ENCODE measurements at places on chromosomes 7 and 10.

- DNase-seq, result no peak
Measured at GRCh38 chr10:43230101-43230908, 36.6 kb downstream of the RASGEF1A start.

DNA sequence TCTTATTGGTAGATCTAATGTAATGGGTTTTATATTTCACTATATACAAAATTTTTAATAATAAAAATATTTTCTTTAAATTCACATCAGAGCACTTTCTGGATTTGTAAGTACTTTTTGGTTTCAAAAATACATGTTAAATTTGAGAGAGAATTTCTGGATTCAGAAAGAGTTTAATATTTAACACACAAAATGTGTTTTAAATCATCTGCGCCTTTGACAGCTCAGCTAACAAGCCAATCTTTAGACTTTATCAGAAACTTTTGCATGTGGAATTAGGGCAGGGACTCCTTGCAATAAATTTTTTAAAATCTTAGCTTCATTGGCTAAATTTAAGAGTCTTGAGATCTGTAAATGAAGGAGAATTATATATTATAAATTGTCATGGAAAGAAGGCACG lies 32.7 kb upstream of the RHOBTB1 start:
- DNase-seq, result no peak

GRCh38 chr7:111532625-111533024 lies 29.7 kb downstream of the IMMP2L start:
- no peak for DNase-seq

DNA sequence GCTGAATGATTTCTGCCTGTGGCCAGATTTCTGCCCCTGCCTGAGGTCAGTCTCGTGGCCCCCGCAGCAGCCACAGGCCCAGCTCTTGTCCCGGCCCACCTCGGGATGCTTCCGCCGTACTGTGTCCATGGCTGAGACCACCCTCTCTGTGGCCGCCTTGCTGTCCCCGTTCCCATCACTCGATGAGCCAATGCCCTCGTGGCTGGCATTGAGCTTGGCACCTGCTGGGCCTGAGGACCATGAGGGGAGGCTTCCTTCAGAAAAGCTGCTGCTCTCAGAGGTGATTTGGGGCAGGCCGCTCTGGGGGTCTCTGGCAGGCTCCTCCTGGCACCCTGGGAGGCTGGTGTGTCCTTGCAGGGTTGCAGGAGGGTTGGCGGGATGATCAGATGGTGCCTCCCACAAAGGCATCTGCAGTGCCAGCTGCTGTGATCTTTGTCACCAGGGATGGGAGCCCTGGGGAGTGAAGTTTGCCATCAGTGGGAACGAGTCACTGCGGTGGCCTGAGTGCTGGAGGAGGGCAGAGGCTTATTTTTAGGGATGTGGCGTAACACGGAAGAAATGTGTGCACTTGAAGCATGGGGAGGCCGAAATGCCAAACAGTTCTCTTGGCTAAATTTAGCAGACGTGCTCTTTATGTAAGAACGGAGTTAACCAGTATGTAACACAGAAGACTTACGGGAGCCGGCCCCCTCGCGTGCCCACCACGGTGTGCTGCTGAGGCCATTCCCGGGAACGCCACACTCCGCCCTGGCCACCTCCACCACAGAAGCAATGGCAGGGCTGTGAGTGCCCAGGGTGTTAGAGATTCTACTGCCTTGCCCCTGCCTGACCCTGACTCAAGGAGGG lies 47.7 kb downstream of the VIPR2 start:
- DNase-seq, result no peak

GRCh38 chr10:49309691-49310411 lies 10.9 kb downstream of the C10orf71 start:
- no peak for DNase-seq

DNA sequence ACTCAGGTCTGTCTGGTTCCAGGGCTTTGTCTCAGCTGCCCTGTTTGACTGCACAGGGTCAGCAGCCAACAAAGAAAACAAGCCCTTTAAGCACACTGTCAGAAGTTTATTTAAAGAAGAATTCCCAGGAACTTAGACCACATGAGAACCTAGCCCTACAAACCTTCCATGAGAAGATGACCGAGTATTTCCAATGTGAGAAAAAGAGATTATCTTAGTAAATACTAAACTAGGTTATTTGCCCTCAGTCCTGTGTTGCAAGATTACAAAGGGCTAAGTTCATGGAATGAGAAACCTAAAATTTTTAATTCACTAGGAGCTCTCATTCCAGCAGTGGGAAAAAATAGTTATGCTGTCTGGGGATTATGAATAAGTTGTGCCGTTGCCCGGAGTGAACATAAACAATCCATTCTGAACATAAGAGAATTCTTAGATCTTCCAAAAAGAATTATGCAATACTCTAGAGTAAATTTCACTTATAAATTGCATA lies 46.7 kb downstream of the NOC3L start:
- no peak for DNase-seq

DNA sequence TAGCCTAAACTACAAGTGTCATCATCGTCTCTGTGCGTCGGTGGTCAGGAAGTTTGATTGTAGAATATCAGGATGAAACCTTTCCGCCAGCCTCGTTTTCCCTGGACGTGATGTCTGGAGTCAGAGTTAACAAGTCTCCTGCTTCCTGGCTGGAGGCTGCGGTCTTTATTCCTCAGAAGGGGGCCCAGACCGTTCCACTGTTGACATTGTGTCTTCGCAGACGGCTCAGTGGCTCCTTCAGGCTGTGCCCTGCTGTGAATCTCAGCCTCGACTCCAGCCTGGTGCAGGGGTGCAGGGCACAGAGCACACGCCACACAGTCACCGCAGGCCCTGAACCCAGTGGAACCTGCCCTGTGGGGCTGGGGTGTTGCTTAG lies 37.2 kb upstream of the INSIG1 start:
- no peak for DNase-seq

DNA sequence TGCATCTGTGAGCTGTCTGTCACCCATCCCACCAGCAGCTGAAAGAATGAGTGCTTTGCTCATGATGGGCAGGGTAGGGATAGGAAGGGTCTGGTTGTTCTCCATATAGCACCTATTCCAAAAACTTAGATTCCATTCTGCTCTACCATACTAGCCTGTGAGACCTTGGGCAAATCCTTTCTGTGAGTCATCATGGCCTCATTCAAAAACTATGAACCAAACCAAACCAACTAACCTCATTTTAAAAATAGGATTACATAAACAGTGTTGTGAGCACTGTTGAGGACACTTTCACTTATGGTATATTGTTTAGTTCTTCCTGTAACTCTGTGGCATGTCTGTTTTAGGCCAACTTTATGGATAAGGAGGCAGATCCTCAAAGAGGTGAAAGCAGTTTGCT lies 30.9 kb upstream of the STEAP4 start:
- DNase-seq, result no peak

GRCh38 chr7:101218236-101219125 lies 516 bp downstream of the ZNHIT1 start:
- no peak for DNase-seq

GRCh38 chr10:72063703-72064391 lies 24.5 kb downstream of the SPOCK2 start:
- no peak for DNase-seq

DNA sequence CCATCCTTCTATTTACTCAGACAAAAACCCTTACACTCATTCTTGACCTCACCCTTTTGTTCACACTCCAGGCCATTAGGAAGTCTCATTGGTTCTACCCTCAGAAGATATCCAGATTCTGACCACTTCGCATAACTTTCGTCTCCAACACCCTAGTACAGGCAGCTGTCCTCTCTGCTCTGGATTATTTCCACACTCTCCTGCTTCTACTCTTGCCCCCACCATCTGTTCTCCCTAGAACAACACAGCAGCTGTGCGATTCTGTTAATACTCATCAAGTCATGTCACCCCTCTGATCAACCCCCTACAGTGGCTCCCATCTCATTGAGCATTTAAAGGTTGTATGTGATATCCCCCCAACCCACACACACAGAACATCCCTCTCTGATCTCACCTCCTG lies 15.5 kb upstream of the TRIL start:
- no peak for DNase-seq

DNA sequence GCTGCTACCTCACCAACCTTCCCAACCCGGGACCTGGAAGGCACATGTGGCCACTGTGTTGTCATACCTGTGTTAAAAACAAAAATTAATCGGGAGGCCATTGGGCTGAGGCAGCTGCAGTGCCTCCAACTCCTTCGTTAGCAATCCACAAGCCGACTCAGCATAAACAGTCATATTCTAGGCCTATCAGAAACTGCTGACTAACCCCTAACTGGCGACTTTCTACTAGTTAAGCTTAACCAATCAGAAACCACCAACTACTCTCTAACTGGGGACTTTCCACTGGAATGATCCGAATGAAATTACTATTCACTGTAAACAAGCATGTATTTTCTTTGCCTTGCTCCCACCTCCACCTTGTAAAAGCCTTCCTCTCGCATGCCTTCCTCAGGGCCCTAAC lies 14.1 kb upstream of the TMEM72 start:
- DNase-seq, result no peak

- DNase-seq, result no peak
Measured at GRCh38 chr10:111137587-111137986, 60.8 kb downstream of the ADRA2A start.

DNA sequence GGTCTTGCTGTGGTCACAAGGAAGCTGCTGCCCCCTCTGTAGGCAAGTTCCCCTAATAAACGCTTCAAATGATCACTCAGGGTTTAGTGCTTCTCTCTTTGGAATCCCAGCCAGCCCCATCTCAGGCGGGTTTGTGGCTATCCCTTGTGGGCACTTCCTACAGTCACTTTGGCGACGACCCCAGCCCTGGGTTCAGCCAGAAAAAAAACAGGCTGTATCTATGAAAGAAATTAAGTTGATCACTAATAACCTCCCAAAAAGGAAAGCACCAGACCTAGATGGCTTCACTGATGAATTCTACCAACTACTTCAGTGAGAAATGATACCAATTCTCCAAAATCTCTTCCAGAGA lies 208.2 kb downstream of the MAD1L1 start:
- DNase-seq, result no peak

GRCh38 chr10:10209167-10209566 lies 808.5 kb upstream of the CELF2 start:
- no peak for DNase-seq

DNA sequence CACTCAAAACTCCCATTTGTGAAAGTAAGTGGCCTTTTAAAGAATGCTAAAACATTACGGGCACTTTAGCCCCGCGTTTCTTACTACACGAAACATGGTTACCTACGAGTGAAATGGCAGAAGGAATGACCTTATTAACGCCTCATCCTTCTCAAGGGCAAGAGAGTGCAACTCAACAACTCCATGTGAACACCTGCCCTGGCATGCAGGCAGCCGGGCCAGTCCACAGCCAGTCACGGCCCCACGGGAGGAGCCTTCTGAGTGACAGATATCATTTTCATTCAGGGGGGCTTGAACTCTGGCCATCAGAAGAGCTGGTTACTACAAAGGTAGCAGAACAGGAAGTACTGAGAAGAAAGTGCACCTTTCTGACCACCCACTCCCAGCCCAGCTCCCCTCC lies 236.1 kb downstream of the PTPRN2 start:
- no peak for DNase-seq

DNA sequence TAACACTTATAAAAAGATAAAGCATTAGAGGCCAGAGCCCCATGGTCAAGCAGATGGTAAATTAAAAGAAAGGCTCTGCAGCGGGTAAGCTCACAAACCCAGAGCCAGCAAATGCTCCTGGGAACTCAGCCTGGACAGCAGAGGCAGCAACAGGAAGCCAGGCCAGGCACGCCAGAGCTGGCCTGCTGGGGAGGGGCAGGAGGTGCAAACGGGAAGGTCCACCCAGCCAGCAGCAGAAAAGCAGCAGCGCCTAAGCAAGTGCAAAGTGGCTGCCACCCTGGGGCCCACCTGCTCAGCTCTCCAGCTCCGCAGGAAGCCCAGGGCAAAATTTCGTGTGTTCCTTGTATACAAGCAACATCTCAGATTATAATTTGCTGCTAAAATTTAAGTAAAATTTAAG lies 82.7 kb upstream of the GPR22 start:
- no peak for DNase-seq
